Colonic mucosa (tissue), 4 donors: ENCODE measurements at places on chromosomes 5 and 9. TPM values are rescaled to one million over a fixed set of nuclear protein-coding genes. Genes with fewer than 3 reads are reported as not detected.
A peak's percentile ranks its signal among the peaks of the same experiment; 100 is the strongest.

DNA sequence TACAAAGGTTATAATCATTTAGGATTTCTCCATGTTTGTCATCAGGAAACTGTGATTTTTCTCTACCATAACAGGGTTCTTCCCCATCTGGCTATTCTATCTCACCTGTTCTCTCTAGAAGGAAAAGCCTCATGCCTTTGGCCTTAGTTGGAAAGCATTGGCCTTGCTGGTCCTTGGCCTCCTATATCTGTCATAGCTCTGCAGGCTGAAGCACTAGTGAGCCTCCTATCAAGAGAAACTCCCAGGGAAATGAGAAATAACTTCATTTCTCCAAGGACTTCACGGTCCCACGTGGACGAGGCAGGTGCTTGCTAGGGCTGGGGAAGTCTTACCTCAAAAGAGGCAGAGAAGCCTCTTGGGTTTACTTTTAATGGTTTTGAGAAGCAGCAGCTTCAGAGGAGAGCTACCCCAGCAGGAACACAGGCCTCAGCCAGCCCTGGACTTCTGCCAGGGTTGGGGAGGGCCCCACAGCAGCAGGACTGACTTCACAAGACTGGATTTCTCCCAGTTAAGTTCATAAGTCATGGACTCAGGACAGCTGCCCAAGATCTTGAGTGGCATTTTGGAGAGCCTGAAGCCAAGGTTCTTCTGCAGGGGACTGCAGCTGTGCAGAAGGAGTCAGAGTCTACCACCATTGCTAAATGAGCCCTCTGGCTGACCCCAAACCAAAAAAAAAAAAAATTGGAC, 15.8 kb upstream of the PSAT1 start:
- peak; percentile 43 for DNase-seq

DNA sequence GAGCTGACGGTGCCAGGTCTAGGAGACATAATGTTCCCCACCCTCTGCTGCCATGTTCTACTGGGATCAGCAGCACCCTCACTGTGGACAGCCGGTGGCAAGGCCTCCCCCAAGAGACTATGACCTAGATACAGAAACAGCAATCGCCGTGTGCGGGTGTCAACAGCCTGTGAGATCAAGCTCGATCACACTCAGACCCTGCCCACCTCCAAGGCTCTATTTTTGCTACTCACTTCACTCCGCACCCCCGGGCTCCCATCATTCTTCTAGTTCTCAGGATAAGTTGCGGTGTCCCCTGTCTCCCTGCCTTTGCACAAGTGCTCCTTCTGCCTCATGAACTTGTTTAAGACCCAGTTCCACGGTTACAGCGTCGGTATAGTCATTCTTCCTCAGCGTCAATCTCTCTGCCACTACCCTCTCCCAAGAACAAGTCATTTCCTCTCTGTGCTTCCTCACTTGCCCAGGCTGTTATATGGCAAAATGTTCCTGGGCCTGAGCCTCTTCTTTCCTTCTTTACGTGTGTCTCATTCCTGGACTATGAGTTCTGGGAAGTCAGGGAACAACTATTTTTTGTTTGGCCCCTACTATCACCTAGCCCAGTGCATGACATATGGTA, 5.4 kb upstream of the DOCK8 start:
- DNase-seq, result no peak

DNA sequence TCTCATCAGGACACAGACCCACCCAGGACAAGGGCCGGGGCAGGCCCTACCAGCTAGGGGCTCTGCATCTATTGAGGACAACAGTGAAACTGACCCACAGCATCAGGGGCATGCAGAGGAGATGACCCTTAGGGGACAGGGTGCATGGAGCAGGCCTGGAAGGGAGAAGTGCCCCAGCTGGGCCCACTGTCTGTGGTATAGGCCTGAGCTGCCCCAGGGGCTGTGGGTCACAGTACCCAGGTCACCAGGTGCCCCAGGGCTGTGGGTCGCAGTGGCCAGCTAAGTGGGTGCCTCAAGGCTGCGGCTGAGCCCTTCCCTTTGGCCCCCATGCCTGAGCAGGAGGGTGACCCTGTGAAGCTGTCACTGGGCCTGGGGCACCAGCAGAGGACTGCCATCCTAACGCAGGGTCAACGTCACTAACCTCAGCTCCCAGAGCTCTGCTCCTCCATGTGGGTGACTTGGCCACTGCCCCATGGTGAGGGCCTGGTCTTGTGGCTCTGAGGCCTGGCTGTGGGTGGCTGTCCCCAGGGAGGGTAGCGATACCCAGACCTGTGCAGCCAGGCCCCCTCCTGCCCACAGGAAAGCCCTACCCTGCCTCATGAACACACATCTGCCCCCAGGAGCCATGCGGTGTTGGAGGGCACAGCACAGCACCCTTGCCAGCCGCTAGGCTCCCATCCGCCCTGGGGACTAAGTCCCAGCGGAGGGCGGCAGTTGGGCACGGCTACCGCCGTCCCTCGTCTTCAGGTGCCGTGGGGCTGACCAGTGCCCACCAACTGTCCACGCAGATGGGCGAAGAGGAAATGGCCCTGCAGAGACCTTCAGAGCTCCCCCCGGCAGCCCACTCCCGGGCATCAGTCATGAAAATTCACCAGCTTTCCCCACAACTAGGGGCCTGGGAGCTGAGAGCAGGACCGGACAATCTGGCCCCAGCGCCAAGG, 4.9 kb downstream of the EDF1 start:
- peak; percentile 18 for DNase-seq

GRCh38 chr5:61600123-61600444, 268.0 kb downstream of the ZSWIM6 start:
- no peak for DNase-seq

DNA sequence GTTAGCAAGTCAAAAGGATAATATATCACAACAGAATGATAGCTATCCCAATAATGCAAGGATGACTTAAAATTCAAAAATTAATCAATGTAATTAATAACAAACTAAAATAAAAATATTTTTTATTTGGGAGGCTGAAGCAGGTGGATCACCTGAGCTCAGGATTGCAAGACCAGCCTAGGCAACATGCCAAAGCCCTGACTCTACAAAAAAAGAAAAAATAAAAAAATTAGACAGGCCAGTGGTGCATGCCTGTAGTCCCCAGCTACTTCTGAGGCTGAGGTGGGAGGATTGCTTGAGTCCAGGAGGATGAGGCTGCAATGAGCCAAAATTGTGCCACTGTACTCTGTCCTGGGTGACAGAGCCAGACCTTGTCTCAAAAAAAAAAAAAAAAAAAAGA, 399.3 kb downstream of the ADGRV1 start:
- no peak for DNase-seq

The SERINC5 gene
- total RNA-seq, result 138 TPM
